ENCODE measurements at places on chromosomes 16 and 17. TPM values are rescaled to one million over a fixed set of nuclear protein-coding genes. Genes with fewer than 3 reads are reported as not detected.

Gene MT2A
- 79.9 TPM for polyA plus RNA-seq

Gene CDRT15L2
- polyA plus RNA-seq, result not detected

Gene MPP2
- polyA plus RNA-seq, result 8.1 TPM

Gene RAB40C
- polyA plus RNA-seq, result 13.0 TPM

Gene ARL5C
- polyA plus RNA-seq, result not detected

- no peak for DNase-seq
Measured at GRCh38 chr16:53962041-53962440, 258.1 kb downstream of the FTO start.

- DNase-seq, result no peak
Measured at GRCh38 chr16:79328402-79329165, 272.0 kb downstream of the MAF start.

DNA sequence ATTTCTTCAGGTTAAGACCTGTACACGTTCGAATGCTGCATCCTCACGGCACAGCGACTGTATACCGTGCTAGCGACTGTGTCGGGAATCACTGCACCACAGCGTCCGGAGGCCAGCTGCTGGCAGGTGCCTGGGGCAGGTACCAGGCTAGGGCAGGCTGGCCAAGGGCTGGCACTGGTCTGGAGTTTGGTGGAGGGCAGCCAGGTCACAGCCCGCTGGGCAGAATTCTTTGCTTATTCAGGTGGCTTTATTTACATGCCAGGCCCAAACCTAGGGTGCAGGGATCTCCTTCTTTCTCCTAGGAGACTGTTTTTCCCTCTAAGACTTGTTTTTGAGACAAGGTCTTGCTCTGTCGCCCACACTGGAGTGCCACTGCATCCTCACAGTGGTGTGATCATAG lies 37.9 kb downstream of the COTL1 start:
- DNase-seq, result no peak

DNA sequence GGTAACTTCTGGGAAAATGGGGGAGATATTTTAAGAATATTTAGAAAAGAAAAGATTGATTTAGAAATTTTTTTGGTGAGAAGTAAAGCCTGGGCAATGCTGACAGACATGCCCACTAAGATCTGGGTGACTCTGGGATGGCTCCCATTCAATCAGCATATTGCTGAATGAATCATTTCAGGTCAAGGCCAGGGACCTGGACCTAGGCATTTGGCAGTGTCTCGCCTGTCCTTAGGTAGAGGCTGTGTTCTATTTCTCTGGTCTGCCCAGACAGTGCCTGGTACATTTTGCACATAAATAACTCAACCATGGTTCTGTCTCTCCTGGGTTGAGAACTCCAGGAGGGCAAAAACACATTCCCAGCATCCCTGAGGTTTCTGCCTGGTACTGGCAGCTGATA lies 39.9 kb downstream of the SMPD3 start:
- no peak for DNase-seq

- DNase-seq, result no peak
Measured at GRCh38 chr17:55731586-55732250, 9.1 kb upstream of the TMEM100 start.

- DNase-seq, result peak; percentile 98
Measured at GRCh38 chr17:74760404-74761105, 12.1 kb downstream of the NHERF1 start.

All from SK-N-SH (cell line).